ENCODE measurements at places on chromosomes 2 and 18.

GRCh38 chr2:204643326-204643725 lies 98.1 kb downstream of the PARD3B start:
- DNase-seq, result no peak

DNA sequence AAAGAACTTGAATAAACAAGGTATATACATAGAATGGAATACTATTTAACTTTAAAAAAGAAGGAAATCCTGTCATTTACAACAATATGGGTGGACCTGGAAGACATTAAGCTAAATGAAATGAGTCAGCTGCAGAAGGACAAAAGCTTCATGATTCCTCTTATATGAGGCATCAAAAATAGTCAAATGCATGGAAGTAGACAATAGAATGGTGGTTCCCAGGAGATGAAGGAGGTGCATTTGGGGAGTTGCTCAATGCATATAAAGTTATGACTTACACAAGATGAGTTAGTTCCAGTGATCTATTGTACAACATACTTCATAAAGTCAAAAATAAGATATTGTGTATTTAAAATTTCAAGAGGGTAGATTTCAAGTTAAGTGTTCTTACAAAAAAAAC lies 426.1 kb upstream of the UBE2E3 start:
- DNase-seq, result no peak

DNA sequence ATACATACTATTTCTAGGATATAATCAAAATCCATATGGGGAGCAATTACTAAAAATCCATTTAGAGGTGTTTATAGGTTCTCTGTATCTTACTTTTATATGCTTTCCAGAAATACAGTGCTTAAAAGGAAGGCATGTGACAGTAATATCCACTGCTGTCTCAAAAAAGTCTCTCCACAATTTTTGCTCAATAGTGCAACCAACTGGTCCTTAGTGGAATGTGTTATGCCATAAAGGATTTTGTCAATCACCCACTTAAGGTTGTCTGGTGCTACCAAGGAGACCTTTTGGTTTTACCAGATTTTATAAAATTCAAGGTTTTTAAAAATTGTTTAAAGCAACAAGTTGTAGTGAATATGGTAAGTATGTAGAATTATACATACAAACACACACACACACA lies 328.5 kb upstream of the DSEL start:
- DNase-seq, result no peak

DNA sequence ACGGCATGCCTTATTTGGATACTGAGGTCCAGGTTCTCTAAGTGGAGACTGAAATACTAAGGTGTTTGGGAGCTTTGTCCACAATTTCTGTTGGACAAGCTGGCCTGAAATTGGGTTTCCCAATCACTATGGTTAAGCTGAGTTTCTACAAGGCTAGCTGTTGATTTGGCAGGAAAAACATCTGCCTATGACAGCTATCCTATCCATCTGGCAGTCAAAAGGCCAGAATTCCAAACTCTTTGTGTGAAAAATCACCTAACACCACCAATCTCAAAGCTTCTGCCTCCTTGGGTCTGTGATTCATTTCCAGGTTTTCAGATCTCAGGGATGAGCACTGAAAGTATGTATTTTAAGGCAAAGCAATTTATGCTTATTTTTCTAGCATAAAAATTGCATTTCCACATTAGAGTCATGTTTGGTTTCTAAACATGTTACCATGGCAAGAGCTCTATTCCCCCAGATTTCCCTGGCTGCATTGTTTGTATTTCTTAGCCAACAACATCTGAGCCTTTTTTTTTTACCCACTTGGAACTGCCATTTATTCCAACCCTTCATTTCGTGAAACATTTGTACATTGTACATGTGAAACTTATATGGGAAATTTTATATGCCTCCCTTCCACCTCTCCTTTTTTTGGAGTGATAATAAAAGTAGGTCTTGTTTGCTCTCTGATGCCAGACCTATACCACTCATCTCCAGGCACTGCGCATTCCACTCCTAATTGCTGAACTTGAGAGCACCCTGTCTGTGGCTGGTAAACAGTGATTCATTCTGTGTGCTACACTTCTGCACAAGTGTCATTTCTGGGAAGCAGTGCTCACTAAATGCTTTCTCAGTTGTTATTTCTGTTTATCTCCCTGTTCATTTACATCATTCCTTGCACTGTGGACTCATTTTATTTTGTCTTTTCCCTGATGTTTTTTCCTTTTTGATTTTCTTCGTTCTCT lies 15.9 kb upstream of the CCDC85A start:
- DNase-seq, result no peak

DNA sequence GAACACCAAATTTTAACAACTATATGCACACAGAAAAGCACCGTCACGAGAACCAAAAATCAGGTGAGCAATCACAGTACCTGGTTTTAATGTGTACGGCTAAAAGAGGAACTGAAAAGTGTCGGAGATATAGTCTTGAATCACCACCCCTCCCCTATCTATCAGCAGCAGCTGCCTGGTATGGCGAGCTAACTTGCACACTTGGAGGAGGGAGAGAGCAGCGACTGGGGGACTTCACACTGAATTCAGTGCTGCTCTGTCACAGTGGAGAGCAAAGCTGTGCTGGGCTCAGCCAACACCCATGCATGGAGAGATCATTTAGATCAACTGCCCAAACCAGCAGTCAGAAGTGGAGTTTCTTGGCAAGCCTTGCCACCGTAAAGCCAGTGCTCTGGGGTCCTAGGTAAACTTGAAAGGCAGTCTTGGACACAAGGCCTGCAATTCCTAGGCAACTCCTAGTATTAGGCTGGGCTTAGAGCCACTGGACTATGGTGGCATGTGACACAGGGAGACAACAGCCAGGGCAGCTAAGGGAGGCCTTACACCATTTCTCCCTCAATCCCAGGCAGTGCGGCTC lies 89.2 kb upstream of the CD226 start:
- no peak for DNase-seq

GRCh38 chr2:28437149-28437835 lies 44.6 kb downstream of the FOSL2 start:
- no peak for DNase-seq

- DNase-seq, result peak; percentile 13
Measured at GRCh38 chr2:168961450-168962229, 60.5 kb downstream of the G6PC2 start.

DNA sequence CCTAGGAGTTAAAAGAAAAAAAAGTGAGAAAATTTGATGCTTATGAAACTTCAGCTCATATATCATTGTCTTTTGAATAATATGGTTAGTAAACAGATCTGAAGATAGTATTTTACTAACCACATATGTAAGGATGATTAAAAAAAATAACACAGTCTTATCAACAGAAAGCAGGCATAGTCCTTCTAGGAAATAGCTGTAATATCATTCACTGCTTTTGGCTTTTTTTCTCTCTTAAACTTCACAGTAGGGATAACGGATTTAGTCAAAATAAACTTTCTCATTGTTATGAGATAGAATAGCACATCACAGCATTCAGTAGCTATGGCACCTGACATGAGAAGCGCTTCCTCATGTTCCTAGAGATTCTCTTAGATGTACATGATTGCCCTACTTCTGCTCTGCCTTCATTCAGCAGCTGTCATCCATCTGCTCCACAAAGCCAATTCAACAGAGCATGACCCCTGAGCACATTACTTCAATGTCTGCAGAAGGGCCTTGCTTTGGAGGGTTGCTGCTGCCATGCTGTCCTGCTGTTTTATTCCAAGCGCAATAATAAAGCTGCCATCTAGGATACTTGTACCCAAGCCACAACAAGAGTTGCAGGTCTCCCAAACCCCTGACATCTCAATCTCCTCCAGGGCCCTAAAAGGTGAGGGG lies 67.0 kb downstream of the TTC21B start:
- DNase-seq, result no peak

DNA sequence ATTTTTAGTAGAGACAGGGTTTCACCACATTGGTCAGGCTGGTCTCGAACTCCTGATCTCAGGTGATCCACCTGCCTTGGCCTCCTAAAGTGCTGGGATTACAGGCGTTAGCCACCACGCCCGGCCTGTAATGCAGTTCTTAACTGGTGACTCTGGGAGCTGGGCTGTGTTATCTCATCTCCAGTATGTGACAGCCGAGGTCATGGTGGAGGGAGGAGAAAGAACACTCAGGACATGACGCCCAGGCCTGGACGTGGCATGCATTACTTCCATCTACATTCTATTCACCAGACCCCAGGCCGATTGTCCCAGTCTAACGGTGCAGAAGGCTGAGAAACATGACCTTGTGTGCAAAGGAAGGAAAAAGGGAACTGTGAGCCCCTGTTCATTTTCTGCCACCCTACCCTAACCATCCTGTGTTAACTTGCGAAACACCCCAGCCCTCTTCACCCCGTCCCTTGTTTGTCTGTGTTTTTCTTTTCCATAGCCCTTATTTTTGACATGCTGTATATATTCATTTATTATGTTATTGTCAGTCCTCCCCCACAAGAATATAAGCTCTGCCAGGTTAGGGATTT lies 88.1 kb upstream of the ASAP2 start:
- DNase-seq, result no peak

GRCh38 chr18:22545066-22545760 lies 127.5 kb upstream of the CTAGE1 start:
- no peak for DNase-seq

GRCh38 chr2:29796446-29796845 lies 124.9 kb downstream of the ALK start:
- no peak for DNase-seq

DNA sequence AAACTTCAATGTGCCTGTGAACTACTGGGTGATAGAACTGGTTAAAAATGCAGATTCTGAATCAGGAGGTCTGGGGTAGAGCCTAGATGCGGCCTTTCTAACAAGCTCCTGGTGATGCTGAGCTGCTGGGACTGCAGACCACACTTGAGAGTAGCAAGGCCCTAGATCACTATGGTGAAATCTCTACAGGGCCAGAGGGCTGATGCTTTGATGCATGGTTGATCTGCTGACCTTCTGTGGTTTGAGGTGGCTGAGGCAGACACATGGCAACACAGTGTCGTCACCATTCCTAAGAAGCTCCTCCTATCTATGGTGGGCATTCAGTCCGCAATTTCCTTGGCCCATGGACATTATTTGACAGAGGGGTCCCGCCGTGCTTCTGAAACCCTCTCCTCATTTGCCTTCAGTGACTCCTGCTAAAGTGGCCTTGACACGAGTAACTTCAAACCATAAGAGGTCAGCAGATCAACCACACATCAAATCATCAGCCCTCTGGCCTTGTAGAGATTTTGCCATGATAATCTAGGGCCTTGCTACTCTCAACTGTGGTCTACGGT lies 19.8 kb downstream of the CCDC68 start:
- DNase-seq, result no peak

GRCh38 chr2:151857650-151858049 lies 29.4 kb upstream of the ARL5A start:
- DNase-seq, result no peak

GRCh38 chr2:33058716-33059470 lies 112.1 kb downstream of the LTBP1 start:
- DNase-seq, result no peak

DNA sequence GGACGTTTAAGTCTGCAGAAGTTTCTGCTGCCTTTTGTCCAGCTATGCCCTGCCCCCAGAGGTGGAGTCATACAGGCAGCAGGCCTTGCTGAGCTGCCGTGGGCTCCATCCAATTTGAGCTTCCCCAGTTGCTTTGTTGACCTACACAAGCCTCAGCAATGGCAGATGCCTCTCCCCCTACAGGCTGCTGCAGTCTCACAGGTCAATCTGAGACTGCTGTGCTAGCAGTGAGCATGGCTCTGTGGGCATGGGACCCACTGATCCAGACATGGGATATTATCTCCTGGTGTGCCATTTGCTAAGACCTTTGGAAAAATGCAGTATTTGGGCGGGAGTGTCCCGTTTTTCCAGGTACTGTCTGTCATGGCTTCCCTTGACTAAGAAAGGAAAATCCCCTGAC lies 726.0 kb downstream of the ERBB4 start:
- DNase-seq, result no peak

- peak; percentile 83 for DNase-seq
Measured at GRCh38 chr2:240851078-240851991, 17.3 kb upstream of the AGXT start.

DNA sequence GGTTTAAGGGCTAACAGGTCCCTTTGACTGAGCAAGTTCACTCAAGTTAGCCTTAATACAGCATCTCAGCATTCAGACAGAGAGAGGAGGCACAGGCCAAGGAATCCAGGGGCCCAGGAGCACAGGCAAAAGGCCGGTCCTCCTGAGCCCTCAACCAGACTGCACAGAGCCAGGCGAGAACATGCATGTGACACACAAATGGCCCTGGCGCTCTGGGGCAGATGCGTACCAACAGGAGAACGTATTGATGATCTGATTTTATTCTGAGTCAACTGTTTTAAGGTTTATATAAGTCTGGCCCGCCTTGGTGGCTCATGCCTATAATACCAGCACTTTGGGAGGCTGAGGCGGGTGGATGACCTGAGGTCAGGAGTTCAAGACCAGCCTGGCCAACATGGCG lies 34.9 kb downstream of the KCNIP3 start:
- DNase-seq, result no peak

DNA sequence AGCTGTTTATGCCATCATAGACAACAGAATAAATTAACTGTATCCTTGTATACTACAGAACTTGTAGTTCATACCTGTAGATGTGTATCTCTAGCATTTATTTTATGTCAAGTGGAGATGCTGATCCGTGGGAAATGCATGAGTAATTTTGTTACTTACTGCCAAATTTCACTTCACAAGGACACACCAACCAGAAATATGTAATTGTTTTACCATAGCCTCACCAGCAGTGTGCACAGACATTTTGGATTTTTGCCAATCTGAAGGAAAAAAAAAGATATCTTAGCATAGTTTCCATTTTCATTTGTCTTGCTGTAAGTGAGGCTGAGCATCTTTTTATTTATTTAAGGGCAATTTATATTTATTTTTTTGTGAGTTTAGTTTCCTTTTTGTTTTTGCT lies 265.1 kb upstream of the OSR1 start:
- no peak for DNase-seq

DNA sequence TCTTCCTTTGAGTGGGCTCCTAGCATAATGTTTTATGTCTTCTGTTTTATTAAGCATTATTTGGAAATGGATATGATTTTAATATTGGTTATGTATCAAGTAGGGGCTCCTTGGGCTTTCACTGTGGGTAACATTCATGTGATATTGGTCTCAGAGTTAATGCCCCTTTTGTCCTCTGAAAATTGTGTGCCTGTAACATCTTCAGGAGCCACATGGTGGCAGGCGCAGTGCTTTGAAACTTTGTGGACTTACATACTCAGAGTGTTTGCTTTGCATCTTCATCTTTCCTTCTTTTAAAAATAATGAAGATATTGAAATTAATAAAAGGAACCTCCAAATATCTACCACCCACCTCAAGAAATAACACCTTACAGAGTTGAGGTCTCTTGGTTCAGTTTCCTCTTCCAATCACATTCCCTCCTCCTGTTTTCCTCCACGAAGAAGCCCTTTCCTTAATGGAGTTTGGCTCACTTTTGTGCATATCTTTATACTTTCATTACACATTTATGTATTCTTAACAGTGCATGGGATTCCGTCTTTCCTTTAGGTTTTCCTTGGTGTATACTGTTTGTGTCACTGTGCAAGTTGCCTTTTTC lies 73.5 kb downstream of the LIMS1 start:
- DNase-seq, result peak; percentile 61

- no peak for DNase-seq
Measured at GRCh38 chr2:9660781-9661180, 30.0 kb upstream of the YWHAQ start.

- no peak for DNase-seq
Measured at GRCh38 chr18:498931-499775, 1.3 kb downstream of the COLEC12 start.
